Iris pigment epithelial cell (primary cell): ENCODE measurements at places on chromosomes 5 and 9.

DNA sequence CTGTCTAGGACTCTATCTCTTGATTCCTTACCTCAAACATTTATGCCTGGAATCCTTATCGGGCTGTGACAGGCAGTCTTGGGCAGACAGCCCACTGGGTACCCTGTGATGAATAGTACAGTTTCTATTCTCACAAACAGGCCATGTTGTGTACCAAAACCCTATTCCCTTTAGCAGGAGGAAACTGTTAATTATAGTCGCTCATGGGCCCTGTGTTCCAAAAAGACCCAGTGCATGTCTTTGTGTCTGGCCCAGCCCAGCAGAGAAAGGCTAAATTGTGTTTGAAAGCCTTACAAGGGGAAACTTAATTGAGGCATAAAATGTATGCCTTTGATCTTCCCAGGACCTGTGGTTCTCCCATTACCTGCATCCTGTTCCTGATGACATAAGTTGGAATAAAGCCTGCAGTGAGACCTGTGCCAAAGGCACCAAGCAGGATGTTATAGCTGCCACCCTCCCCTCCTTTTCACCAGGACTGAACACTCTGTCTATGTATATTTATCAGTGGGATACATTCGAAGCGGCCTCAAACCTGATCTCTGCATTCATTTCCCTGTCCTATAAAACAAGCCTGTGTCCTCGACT lies 43.3 kb downstream of the TLR4 start:
- no peak for DNase-seq

DNA sequence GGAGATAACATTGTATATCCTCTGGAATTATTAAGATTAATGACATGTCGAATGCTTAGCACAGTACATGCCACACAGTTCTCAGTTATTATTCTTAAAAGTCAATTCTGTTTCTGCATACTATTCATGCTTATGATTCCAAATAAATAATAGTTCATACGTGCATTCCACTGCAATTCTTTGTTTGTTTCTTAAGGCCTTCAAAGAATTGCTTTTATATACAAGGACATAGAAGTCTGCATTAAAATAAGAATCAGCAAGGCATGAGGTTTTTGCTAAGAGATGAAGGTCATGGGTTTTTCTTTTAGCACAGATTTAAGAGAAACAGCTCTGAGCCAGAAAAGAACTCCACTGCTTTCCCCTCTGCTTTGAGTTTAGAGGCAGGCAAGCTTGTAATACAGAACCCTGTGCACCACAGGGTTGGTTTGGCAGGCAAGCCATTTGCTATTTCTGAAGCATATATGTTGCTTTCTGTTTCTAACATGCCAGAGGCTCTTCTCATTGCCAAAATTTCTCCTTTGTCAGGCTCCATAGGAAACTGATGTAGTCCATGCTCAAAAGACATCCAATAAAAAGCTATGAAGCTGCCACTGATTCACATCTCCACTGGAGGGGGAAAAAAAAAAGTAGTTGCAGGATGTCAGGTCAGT lies 420.6 kb upstream of the TYRP1 start:
- DNase-seq, result no peak

GRCh38 chr5:151661968-151662732 lies 24.6 kb downstream of the SPARC start:
- no peak for DNase-seq

DNA sequence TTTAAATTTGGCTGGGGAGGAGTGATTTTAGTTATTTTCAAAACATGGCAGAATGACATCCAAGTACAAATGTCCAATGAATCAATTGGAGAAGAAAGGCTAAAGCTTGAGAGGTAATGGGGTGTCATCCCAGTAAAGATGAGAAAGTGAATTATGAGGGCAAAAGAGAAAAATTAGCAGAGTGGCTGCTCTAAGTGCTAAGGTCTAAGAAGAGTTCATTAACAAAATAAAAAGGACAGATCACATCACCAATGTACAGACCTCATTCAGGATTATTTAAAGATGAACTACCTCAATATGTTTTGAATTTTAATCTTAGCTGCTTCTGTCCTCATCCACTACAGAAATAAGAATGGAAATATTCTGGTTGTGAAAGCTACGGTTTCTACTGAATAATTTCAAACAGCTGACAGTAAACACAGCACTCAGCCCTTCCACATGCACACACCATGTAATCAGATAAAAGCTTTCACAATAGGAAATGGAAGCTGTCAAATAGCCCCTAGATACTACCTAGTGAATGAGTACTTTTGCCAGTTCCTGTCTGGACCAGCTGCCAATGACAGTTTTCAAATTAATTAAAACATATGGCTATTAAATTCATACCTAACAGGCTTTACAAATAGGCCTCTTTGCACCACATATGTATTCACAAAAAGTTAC lies 171.5 kb downstream of the SSBP2 start:
- DNase-seq, result peak; percentile 51

DNA sequence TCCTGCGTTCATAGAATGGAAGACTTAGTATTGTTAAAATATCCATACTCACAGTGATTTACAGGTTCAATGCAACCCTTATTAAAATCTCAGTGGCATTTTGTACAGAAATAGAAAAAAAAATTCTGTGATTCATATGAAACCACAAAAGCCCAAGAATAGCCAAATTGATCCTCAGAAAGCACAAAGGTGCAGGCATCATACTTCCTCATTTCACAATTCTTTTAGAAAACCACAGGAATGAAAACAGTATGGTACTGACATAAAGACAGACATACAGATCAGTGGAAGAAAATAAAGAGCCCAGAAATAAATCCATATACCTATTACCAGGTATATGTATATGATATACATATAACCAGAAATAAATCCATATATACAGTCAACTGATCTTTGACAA lies 86.8 kb upstream of the MEGF10 start:
- DNase-seq, result peak; percentile 88

DNA sequence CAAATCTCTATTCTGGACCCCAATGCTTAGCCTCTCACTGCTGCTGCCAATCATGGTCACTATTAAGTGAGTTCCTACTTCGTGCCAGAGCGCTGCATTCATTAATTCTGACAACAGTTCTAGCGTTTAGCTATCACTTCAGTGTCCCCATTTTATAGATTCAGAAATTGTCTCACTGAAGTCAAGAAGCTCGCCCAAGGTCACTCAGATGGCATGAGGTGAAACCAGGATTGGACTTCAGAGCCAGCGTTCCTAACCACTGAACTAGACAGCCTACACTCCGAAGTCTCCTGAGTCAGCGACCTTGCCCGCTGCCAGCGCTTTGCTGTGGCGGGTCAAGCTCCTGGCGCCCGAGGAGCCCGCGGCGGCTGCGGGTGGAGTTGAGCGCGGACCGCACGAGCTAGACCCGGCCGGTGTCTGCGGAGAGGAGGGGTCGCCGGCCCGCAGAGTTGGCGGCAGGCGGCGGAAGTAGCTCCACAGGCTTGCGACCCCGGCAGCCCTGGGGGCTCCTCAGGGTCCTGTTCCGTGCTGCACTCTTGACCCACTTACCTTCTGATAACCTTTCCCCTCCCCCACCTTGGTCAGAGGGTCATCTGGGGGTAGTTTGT lies 2.1 kb upstream of the GABRB2 start:
- DNase-seq, result no peak

- no peak for DNase-seq
Observed at GRCh38 chr5:143564417-143564816, 160.9 kb upstream of the NR3C1 start.

DNA sequence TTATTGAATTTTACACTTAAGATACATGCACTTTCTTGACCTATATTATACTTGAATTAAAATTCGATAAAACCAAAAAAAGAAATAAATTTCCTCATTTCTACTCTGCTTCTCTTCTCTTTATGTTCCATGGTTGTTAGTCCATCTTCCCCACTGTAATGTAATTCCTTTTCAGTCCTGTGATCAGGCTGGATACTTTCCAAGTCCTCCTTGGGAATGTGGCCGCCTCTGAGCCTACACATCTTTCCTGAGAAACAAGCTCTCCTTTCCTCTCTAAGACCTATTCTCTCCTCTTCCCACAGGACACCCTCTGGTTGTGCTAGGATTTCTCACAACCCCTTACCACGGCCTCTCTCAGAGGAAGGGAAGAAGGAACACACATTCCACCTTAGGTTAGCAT lies 285.1 kb downstream of the DNAH5 start:
- peak; percentile 1 for DNase-seq

DNA sequence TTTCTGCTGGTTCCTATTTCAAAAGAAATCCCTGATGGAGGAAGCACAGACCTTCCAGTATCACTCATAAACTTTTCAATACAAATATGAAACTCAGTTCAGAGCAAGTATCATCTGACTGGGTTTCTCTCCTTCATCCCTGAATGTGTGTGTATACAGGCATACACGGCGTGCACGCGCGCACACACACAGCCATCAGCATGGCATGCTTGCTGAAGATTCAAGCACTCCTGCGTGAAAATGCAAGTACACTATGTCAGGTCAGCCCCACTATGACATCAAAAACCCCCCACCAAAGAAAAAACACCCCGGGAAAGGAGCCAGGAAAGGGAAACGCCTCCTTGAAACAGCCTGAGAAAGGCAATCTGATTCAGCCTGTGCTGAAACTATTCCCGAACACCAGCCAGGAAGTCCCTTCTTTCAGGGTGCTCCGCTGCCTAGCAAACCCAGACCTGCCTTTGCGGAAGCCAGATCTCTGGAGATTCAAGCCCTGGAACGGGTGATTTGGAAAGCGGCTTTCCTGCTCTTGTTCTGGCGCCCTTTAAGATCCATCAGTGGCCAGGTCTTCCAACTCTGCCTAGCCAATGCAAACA lies 831 bp downstream of the KLHL3 start:
- peak; percentile 47 for DNase-seq

DNA sequence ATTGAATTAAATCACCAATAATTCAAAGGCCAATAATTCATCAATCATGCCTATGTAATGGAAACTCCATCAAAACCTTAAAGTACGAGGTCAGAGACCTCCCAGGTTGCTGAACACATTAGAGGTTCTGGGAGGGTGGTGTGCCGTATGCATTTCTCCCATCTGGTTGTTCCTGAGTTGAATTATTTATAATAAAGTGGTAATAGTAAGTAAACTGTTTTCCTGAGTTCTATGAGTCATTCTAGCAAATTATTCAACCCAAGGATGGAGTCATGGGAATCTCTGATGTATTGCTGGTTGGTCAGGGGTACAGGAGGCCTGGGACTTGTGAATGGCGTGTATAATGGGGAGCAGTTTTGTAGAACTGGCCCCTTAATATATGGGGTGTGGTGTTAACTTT lies 191.7 kb downstream of the CARTPT start:
- DNase-seq, result peak; percentile 36

DNA sequence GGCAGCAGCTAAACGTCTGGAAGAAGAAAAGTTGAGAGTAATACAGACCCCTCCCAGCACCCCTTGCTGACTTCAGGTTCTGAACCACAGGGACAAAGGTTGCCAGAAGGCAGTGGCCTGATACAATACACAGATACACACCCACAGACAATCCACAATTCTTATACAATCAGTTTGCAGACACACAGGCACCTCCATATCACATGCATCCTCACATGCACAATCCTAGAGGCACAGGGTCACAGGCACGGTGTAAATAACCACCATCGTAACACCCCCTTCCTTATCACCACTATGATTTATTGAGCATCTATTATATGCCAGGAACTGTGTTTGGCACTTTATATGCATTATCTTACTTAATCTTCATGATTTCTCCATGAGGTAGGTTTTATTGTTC lies 8.2 kb downstream of the CNTFR start:
- no peak for DNase-seq

GRCh38 chr9:101333926-101334702 lies 50.7 kb downstream of the BAAT start:
- DNase-seq, result no peak

DNA sequence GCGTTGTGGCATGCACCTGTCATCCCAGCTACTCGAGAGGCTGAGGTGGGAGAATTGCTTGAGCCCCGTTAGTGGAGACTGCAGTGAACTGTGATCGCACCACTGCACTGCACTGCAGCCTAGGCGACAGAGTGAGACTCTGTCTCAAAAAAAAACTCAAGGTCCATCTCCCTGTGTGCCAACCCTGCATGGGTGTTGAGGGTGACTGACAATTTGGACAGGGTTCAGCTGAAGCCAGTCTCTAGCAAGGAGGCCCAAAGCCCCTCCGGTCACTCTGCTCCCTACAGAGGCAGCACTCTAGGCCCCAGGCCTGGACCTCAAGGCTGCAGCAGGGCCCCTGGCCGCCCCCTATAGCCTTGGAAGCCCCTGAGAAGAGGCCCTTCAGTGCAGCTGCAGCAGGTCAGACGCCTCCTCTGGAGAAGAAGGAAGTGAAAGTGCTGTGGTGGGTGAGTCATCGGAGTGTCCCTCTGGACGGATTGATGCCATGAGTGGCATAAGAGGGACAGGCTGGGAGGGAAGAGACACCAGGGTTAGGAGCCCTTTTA lies 39.2 kb upstream of the NEK6 start:
- peak; percentile 66 for DNase-seq

GRCh38 chr9:93303258-93303771 lies 119.4 kb downstream of the WNK2 start:
- DNase-seq, result no peak

GRCh38 chr9:87585123-87585855 lies 87.6 kb downstream of the DAPK1 start:
- DNase-seq, result no peak

DNA sequence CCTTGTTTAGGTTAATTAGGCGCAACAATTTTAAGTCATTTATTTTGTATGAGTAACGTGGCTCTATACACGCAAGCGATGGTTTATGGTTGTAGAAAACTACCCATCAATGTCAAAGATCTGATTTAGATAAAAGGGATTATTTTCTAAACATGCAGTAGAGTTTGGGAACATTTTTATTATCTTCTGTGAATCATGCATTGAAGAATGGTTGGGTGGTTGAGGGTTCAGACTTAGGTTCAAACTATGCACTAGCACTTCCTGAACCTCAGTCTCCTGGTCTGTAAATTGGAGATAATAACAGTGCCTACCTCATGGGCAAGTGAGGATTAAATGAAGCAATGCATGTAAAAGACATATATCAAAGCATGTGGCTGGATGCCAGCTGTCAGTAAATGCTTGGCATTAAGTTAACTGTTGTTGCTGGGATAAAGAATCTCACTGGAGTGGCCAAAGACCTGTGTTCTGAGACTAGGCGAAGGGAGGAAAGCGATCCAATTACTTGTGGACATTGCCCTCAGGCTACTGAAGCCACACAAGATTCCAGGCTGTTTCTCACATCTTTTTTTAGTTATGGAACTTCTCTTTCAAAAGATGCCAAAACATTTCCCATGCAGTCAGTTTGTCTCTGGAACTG lies 1.1 kb upstream of the OTULINL start:
- DNase-seq, result no peak

GRCh38 chr9:13264788-13265187 lies 14.7 kb downstream of the MPDZ start:
- DNase-seq, result no peak
